ENCODE measurements at places on chromosomes 1 and 21.

DNA sequence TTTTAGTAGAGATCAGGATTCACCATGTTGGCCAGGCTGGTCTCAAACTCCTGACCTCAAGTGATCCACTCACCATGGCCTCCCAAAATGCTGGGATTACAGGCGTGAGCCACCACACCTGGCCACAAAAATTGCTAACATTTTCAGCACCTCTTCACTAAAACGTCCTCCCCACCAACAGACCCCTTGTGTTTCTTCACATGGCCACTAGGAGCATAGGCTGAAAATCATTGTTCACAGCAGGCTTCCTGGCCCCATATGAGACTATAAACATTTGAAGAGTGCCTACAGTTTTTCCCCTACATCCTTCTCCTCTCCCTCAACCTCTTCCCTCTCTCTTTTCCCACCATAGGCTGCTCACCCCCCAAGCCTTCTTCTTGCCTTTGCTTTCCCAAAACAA is 28.0 kb upstream of the SFPQ start:
- DNase-seq = no peak

- no peak for DNase-seq
Measured at GRCh38 chr1:239098400-239099037, 287.8 kb upstream of the CHRM3 start.

DNA sequence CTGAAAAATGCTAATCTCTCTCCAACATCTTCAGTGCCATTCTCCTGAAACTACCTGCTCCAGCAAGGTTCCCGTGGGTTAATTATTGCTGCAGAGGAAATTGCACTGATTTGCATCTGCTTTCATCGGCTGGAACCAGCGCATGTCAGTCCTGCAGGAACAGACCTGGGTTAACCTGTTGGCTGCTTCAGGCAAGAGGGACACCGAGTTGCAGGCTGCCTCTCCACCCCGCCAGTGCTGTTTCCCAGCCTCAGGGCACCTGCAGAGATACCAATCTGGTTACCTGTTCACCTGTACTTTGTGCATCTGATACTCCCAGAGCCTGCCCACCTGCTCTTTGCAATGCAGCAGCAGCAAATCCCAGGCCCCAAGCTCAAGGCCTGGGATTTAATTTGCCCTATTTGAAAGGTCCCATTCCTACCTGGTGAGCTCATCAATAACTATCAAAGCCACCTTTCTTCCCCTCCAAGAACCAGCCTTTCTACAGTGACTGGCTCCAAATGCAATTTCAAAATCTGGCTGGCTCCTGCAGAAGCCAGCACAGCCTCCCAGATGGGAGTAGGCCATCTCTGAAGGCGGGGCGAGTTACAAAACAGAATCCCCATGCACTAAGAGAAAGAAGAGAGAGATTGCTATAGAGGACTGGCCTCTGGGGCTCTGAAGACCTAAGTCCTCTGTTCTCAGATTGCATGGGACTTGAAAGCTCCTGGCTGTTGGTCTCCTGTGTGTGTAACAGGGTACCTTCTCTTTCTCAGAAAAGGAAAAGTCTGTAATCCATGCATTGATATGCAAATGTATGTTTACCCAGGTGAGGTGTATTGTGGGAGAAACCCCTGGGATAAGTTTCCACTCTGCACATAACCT is 67.8 kb downstream of the TOMM20 start:
- DNase-seq = no peak

DNA sequence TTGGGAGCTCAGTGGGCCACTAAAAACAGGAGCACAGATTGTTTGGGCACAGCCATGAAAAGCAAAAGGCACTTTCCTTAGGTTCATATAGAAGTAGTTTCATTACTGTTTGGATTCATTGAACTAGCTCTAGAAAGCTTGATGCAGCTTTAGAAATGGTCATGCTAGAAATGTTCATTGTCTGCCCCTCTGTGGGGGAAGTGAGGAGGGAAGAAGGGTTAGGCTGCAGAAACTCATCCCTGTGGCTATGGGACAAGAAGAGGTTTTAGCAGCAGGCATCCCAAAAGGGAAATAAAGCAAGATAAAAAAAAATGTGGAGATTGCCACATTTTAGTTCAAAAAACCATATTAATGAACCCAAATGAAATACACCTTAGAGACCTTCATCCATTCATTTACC is 359.6 kb upstream of the PTBP2 start:
- DNase-seq = no peak

DNA sequence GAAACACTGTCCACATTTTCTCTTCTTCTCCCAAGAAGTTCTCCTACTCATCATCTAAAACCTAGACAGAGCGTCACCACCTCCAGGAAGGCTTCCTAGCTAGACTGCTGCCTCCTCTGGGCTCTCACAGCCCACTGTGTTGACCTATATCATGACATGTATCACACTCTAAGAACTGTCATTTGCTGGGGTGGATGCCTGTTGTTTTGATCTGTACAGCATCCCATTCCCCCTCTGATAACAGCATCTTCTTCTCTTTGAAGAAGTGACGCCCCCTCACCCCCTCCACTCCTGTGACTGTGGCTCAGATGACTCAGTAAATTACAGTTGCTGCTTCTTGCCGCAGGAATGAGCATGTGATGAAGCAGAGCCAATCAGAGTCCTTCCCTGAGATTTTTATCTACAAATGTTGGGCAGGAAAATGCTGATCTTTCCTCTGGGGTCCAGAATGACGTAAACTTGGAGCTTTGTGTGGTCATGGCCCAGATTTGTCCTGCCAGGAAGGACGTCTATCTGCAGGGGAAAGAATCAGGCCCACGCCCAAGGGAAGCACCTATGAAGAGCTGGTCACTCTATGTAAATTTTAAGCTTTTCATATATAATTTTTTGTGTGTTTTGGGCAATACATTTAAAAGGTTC is 28.0 kb upstream of the FOXO6 start:
- DNase-seq = no peak

DNA sequence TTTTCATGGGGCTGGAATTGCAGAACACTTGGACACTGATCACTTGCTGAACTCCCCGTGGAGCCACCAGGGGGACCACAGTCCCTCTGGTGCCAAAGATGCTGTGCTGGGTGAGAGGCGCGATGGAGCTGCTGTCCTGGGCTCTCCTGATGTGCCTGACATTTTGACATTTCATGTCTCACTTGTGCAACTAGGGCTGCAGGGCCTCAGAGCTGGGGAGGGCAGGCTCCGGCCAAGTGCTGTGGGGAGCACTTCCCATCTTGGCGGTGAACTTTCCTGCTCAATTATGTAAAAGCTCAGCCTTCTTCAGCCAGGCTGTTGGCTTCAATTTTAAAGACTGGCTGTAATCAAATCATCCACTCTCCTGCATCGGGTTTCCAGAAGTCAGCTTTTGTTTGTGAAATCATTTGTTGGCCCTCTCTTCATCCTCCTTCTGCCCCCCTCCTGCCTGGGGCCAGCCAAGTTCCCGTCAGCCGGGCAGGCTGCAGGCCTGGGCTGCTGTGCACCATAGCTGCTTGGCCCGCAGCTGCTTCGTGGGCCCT is 36.8 kb downstream of the KCNAB2 start:
- no peak for DNase-seq

- no peak for DNase-seq
Measured at GRCh38 chr1:185464777-185465176, 147.7 kb upstream of the IVNS1ABP start.

GRCh38 chr1:185401019-185401418 is 84.0 kb upstream of the IVNS1ABP start:
- no peak for DNase-seq

- peak; percentile 33 for DNase-seq
Measured at GRCh38 chr1:50422946-50423669, at the start of gene DMRTA2. Gene DMRTA2, minus strand, starts transcription at chr1:50423443. Its CDS starts 1,907 bp downstream, at chr1:50421536.

DNA sequence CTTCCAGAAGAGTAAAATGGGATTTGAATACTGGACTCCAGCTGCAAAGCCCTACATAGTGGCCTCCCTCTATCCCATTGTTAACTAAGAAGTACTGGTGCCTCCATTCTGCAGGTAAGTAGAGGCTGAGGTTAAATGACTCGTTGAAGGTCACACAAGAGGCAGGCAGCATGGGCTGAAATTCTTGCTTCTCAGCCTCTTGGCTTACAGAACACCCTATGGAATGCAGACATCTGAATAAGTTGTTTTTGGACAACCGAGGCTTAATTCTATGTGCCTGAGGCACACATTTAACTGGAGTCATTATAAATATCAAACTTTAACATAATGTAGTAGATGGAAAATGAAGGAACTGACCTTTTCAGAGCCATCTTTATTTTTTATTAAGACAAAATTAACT is 5.7 kb downstream of the DNAJC11 start:
- no peak for DNase-seq

DNA sequence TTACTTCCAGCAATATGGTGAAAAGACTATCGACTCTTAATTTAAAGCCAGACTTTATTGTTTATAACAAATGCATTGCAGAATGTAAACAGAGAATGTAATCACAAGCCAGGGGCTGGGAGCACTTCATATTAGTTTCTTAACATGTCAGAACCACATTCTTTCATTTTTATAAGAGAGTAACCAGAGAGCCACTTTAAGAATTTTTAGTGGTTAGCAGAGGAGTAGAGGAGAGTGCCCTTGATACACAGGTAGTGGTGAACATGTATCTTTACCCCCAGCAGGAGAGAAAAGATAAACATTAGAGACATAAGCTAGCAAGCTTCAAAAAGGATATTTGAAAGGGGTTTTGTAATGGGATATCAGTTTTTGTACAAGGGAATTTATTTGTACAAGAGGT is 11.1 kb downstream of the AMY2B start:
- no peak for DNase-seq

DNA sequence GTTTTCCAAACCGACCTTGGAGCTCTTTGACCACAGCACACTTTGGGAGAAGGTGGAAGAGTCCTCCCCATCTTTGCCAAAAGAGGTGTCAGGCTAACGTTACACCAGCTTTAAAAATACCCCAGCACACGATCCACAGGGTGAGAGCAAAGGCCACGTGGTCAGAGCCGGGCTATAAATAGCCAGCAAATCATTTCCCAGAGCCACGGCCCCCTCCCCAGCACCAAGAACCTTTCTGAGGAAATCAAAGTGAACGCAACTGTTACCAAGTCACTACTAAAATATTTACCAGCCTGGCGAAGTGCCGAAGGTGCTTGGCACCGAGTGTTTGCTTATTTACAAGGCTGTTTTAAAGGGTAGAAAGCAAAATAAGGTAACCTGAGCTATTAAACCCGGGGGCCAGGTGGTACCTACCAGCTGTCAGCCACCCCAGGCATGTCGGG is 72.4 kb downstream of the CASZ1 start:
- no peak for DNase-seq

- peak; percentile 33 for DNase-seq
Measured at GRCh38 chr1:181423301-181423918, 59.9 kb upstream of the CACNA1E start.

DNA sequence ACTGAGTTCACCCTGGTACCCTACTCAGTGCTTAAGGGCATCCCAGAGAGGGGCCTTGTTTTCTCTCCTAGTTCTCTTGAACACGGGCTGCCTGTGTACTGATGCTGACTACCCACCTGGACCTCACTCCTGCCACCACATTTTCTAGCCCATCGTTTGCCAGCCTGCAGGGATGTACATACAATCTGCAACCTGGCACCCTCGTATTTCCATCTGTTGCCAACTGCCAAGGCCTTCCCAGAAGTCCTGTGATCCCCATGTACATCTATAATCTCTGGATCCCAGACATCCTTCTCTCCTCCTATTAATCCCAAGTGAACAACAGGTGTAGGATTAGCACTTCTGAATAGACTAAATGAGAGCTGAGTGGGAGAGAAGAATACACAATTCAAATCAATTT is 212.0 kb downstream of the SLC45A1 start:
- no peak for DNase-seq

GRCh38 chr1:155472491-155473083 is 90.0 kb downstream of the ASH1L start:
- no peak for DNase-seq

GRCh38 chr1:37097731-37098130 is 63.4 kb upstream of the GRIK3 start:
- DNase-seq = no peak

DNA sequence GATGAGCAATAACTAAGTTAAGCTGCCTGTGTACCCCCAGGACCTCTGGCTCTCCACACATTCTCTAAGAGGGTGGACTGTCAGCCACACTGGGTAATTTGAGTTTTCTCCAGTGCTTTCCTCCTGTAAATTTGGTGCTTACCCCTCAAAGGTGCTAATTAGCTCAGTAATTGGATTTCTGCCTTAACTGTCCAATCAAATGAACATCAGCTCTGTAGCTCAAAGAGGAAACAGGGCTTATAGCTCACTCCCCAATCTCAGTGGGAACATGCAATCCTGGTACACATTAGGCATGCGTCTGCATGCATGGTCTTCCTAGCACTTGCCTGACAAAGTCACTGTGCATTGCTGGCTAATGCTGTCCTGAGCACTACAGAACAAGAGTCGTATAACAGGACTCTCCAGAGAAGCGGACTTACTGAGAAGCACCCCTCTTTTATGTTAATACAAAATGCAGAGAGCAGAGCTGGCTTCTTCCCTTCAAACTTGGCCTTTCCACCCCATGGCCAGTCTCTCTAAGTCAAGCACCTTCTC is 110.1 kb downstream of the NTPCR start:
- no peak for DNase-seq

- DNase-seq = no peak
Measured at GRCh38 chr1:206560007-206560716, 52.1 kb downstream of the EIF2D start.

- no peak for DNase-seq
Measured at GRCh38 chr1:182809414-182809957, 19.9 kb downstream of the NPL start.

- DNase-seq = no peak
Measured at GRCh38 chr21:44718093-44718492, 6.7 kb upstream of the TSPEAR start.

DNA sequence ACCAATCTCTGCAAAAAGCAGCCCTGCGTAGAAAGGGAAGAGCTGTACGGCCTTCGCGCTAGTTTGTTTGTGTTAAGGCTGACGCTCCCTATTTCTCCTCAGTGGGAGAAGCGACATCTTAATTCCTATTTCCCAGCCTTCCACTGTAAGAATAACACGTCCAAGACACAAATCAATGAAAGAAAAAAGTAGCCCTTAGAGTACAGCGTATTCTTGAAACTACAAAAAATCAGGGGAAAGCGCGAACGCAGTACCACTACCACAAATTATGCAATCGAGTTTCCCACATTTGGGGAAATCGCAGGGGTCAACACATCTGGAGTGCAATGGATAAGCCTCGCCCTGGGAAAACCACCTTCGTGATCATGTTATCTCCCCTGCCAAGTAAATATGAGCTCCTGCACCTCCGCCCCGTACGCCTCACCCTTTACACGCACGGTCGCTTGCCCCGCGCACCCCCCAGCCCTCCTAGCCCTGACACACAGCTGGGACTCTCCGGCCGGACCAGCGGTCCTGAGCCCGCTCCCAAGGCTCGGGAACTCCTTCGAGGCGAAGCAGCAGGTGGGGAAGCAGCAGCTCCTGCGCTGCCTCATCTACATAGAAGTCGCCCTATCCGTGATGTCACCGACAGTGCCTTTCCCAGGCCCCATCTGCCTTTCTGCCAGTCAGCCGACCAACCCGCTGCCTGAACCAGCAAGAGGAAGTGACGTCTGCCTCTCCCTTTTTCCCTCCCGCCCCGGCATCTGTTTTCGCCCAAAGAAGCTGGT is 94.7 kb downstream of the PPIAL4G start:
- DNase-seq = peak; percentile 46

- DNase-seq = no peak
Measured at GRCh38 chr1:99627615-99628014, 18.3 kb upstream of the PALMD start.

- DNase-seq = no peak
Measured at GRCh38 chr1:68181165-68181556, 51.2 kb downstream of the WLS start.

GRCh38 chr1:73886716-73887115 is 311.3 kb downstream of the LRRIQ3 start:
- DNase-seq = no peak

GRCh38 chr1:211577277-211577818 is 1.6 kb downstream of the SLC30A1 start:
- DNase-seq = no peak

GRCh38 chr1:15525050-15526020 is 1.3 kb upstream of the DNAJC16 start:
- DNase-seq = no peak
